Activated CD4-positive, alpha-beta T cell treated with anti-CD3 and anti-CD28 coated beads, Interleukin-2, amount 50 U/mL, for 4 hours (primary cell): ENCODE measurements at places on chromosomes 1 and 21.

- DNase-seq = no peak
Measured at GRCh38 chr1:212689196-212689725, 10.4 kb downstream of the BATF3 start.

DNA sequence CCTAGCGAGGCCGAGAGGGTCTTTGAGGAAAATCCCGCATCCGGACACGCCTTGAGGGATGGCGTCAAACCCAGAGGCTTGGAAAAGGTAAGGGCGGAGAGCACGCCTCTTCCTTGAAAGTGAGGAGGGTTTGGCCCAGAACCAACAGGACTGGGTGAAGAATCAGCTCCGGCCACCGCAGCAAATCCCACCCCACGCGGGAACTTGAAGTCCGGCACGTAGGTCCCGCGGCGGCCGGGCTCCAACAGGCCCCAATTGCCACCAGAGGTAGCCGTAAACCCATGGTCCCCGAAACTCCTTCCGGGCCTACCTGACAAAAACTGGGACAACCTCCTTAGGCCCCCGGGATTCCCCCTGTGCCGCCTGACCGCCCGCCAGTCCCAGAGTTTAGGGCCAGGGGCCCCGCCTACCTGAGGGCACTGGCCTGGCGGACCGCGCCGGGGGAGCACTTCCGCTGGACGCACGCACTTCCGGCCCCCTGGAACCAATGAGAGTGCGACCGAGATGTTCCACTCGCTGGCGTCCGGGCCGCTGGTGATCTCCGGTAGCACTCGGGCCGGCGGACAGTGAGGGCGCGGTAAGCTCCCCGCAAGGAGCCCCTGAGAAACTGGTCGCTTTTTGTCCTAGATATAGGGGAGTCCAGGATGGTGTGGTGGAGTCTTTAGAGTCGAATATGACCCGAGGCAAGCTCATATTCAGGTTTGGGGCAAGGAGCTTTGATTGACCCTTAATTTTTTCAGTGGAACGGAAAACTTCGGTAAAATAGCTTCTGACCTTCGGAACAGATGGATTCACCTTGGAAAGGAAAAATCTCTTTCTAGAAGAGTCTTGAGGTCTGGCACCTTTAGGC lies at the start of the genes LZIC and NMNAT1:
Gene LZIC (minus strand): TSS at position 453 of the 850 bp plus-strand sequence. CDS start 6,772 bp downstream, outside the sequence.
Gene NMNAT1 (plus strand): TSS at position 537 of the 850 bp plus-strand sequence. CDS start 28,599 bp downstream, outside the sequence.
- DNase-seq = peak; percentile 83

DNA sequence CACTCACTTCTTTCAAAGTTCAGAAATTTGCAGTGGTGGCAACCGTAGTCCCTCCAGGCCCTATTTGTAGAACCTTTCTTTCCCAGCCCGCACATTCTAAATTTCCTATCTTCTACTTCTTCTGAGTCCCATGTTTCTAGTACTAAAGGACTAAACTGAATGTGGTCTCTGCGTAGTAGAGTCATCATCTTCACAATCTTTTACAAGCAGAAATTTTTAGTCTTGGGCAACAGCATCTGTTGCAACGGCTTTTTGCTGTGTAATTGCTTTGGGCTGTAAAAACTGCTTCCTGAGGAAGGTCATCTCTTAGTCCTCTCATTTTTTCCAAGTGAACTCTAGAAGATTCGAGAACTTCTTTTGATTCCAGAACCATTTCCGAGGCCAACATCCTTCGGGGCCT lies 23.9 kb downstream of the VAV3 start:
- no peak for DNase-seq

DNA sequence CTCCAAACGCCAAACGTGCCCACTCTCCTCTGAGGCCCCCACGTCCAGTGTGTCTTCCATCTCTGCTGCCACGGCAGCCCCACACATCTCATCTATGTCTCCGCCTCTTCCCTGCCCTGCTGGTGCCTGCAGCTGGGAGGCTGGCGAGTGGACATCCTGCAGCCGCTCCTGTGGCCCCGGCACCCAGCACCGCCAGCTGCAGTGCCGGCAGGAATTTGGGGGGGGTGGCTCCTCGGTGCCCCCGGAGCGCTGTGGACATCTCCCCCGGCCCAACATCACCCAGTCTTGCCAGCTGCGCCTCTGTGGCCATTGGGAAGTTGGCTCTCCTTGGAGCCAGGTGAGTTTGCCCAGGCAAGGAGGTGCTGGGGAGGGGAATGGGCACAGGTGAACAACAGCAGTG lies 8.6 kb downstream of the ADAMTSL4 start:
- no peak for DNase-seq

DNA sequence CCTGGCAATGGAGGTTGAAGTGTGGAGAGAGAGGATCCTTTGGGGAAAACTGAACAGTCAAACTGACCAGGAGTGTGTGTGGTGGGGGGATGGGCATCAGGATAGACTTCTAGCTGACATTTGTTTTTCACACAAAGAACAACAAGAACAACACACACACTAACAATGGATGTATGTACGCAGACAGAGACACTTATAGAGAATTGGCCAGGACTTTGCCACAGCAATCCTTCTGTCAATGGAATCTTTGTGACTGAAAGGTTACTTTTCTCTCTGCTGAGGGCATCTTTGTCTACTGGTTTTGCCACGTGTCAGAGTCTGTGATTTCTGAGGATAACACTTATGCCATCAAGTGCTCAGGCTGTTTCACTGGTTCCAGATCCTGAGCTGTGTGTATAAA lies 12.4 kb upstream of the FCGR2A start:
- no peak for DNase-seq

DNA sequence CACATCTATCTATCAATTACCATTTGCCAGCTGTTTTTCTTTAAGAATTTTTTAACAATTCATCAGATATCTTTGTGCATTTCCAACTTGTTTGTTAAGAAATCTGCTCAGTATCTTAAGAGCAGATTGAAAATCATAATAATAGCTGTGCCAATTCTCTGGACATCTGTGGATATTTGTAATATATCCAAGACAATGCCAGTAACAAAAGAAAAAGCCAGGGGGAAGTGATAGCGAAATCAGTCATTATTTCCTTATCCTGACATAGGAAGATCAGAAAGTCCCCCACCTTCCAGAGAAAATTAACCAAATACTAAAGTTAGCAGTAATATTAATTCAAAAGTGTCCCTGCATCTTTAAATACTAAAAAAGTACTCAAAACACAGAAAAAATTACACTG lies 217.1 kb downstream of the RERE start:
- no peak for DNase-seq

DNA sequence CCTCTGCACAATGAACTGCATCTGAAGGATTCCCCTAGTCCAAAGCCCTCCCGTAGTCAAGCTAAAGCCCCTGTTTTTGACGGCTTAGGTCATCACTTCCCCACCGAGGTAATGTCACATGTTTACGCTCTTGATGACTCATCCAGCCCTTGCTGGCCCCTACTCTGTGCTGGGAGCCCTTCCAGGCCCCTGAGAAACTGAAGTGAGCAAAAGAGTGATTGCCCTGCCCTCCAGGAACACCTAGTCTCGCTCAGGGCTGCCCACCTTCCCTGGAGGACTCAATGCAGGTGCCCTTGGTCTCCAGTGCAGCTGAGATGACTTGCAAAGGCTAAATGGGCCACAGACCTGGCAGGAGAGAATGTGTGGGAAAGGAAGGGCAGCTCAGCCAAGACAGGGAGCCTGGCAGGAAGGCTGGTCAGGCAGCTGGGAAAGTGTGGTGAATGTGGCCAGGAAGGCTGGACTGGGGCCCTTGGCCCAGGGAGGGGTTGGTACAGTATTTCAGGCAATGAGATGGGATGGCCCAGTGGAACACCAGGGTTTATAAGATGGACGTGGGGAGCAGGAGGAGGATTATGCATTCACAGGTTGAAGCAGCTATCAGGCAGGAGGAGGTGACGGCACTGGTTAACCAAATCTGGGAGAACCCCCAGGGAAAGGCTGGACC lies 345.6 kb downstream of the NPHP4 start:
- no peak for DNase-seq

- no peak for DNase-seq
Measured at GRCh38 chr1:27736252-27736651, 10.5 kb downstream of the FAM76A start.

DNA sequence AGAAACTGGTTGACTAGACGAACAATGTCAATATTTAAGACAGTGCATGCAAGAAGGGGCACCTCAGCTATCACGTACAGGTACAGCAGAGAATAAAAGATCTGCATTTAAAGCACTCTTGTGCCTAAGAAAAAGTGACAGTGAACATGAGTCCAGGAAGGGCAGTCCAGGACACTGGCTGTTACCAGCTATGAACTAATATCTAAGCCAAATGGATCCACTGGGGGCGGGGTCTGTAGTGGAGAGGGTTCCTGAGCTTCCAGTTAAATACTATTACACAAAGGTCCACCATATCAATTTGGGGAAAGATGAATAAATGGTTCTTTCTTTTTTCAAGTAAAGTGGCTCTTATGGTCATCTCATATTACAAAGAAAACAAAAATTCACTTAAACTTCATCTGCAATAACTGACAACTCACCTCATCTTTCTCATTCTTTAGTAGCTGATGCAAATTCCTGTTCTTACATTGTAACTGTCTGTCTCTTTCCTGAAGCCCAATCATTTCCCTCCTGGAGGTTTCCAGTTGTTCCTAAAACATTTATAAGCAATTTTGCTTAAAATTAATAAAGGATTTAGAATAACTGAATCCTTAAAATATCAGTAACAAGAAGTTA lies 24.5 kb downstream of the SSX2IP start:
- DNase-seq = no peak

DNA sequence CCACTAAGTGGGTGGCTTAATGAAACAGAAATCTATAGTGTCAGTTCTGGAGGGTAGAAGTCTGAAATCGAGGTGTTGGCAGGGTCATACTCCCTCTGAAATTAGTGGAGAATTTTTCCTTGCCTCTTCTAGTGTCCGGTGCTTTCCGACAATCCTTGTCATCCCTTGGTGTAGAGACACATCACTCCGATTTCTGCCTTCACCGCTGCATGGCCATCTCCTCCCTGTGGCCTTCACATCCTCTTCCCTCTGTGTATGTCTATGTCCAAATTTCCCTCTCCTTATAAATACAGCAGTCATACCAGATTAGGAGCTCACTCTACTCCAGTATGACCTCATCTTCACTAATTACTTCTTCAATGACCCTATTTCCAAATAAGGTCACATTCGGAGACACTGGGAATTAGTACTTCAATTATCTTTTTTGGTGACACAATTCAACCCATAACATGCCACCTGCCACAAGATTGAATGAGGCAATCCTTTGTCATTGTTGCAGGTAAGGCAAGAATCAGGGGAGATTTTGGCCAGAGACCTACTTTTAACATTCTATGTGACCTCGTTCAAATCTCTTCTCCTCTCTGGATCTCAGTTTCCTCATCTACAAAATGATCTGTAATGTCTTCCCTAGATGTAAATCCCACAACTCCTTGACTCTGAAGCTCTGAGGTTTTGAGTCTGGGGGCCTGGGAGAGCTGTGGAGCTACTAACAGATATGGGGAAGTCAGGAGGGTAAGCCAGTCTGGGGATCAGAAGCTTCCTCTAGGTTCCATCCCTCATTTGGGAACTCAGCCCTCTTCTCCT lies 16.1 kb downstream of the NAV1 start:
- DNase-seq = no peak

- DNase-seq = no peak
Measured at GRCh38 chr1:178993559-178993958, 32.1 kb upstream of the FAM20B start.

DNA sequence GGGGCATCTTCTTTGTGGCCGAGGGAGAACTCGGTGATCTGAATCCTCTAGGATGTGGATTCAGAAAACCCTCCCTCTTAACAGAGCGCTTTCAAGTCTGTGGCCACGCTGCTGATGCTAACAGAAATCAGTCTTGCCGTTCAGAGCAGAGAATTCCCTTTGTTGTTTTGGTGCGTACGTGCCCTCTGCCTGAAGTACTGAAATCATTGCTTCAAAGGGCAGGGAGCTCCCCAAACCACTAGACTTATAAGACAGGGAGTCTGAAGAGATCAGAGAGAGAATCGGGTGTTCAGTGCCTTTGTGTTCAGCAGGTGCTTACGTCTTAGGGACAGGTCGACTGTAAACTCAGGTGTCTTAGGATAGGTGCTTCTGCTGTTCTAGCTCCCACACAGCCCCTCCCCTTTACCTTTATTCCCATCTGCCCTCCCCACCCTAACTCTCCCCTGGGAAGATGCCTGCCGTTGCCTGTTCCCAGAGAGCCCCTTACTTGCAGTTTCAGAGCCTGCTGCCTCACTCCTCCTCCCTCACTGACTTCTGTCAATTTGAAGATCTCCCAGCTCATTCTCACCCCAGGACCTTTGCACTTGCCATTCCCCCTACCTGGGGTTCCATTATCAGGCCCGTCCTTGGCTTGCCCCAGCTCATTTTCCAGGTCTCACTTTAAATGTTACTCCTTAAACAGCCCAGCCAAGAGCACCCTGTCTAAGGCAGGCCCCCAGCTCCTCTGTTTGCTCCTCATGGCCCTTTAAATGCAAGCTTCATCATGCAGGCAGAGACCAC lies 143.0 kb downstream of the CAMTA1 start:
- DNase-seq = no peak

DNA sequence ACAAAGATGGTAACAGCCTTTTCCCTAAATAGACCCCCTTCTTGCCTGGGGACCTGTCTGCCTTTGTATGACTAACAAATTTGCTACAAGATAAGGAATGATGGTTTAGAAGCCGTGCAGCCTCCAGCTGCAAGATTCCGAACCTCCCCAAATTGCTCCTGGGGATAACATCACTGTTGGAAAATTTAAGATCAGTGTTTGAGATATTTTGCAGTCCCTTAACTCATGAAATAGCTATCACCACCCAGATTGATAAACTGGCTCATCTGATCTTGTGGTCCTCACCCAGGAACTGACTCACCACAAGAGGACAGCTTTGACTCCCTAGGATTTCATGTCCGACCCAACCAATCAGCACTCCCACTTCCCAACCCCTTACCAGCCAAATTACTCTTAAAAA lies 254.7 kb downstream of the USH2A start:
- no peak for DNase-seq

GRCh38 chr1:24948079-24948827 lies 18.2 kb upstream of the RUNX3 start:
- DNase-seq = no peak

DNA sequence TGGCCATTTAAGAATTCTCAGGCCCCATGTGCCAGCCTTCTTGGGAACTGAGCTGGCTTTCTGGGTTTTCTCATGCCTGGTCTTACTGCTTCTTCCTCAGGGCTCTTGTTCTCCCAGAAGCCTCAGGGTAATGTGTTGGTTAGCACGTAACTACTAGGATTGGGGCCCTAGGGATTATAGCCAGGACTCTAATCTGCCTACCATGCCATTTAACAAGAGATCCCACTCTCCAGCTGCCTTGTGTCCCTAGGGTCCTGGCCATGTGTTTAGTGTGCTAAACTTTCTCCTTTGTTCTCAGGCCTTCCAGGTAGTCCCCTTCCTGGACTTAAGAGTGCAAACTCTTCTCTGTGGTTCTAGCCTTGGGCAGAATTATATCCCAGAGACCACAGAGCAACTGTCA lies 2.2 kb upstream of the SH3BGRL3 start:
- no peak for DNase-seq

- DNase-seq = peak; percentile 84
Measured at GRCh38 chr1:26696654-26697430, 1.0 kb downstream of the ARID1A start.

DNA sequence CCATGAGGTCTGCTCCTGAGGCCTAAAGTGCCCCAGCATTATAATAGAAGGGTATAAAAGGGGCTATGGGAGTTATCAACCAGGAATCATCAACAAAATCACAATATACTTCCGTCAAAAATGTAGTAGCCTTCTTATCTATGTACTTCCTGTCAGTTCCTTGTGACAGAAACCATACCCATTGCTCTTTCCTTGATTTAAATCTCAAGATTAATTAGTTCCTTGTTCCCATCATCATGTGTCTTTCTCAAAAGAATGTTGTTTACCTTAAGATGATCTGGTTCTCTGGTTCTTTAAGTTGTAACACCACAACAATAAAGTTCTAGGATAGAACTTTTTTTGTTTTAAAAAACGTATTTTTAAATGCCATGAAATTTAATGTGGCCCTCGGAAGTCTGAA lies 833.3 kb downstream of the LTN1 start:
- no peak for DNase-seq
